ENCODE measurements at places on chromosomes 2 and 18.

GRCh38 chr2:172639256-172639655, 83.4 kb downstream of the PDK1 start:
- DNase-seq = no peak

GRCh38 chr2:58006256-58006951, 40.2 kb upstream of the VRK2 start:
- no peak for DNase-seq

- no peak for DNase-seq
Measured at GRCh38 chr2:176729706-176730569, 460.7 kb downstream of the MTX2 start.

- DNase-seq = peak; percentile 39
Measured at GRCh38 chr18:6885992-6886796, 156.7 kb downstream of the ARHGAP28 start.

- no peak for DNase-seq
Measured at GRCh38 chr2:210356944-210357343, 42.0 kb upstream of the MYL1 start.

DNA sequence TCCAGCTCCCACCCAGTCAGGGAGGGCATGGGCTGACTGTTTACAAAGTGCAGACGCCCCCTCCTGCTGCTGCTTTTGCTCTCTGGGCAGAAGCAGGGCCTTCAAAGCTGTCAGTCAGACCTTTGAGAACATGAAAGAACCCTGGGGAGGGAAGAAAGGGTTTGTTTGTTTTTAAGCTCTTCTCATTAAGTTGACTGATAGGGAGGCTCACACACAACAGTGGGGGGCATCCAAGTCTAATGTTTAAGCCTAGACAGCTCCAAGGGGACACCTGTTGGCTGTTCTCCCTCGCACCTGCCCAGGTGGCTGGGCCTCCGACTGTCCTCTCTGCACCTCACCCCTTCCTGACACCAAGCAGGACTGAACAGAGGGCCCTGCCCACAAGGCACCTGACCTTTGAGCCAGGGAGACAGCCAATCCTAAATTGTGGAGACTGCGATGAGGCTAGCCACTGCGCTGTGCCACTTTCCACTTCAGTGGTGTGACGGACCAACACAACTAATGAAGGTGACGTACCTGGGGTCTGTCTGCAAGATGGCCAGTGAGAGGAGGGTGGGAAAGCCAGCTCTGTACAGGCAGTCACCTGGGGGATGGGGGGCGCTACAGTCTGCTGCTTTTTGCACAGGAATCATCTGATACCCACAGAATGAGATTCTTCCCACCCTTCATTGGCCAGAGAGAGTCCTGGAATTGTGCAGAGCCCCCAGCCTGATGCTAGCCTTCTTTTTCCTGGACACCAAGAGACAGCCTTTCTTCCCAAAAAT, 16.3 kb downstream of the ST6GAL2 start:
- no peak for DNase-seq

DNA sequence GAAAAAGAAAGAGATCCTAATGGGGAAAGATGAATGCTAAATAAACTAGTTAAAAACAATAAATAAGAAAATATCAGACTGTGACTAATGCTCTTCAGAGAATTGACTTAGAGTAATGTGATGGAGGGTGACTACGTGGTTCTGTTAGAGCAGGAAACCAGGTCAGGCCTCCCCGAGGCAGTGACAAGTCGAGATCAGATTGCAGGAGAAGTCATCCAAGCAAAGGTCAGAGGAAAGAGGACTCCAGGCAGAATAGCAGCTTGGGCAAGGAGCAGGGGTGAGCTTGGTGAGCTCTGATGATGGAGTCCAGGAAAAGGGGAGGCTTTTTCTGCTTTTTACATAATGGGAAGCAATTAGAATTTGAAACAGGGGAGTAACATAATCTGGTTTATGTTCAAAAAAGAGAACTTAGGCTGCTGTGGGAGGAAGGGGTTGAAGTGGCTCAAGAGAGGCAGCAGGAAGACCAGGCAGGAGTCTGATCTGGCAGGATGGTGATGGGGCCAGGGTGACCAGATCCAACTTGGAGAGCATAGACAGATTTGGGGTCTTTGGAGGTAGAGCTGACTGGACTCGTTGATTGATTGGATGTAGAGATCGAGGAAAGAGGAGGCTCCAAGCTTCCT, 27.3 kb upstream of the ITGB6 start:
- DNase-seq = peak; percentile 92

- DNase-seq = no peak
Measured at GRCh38 chr2:26854283-26854827, 6.4 kb downstream of the DPYSL5 start.

Data from ELR (cell line).